GM12892 (cell line): ENCODE measurements at places on chromosomes 13 and 19.

GRCh38 chr19:6091771-6092291 lies 18.5 kb downstream of the RFX2 start:
- no peak for DNase-seq

DNA sequence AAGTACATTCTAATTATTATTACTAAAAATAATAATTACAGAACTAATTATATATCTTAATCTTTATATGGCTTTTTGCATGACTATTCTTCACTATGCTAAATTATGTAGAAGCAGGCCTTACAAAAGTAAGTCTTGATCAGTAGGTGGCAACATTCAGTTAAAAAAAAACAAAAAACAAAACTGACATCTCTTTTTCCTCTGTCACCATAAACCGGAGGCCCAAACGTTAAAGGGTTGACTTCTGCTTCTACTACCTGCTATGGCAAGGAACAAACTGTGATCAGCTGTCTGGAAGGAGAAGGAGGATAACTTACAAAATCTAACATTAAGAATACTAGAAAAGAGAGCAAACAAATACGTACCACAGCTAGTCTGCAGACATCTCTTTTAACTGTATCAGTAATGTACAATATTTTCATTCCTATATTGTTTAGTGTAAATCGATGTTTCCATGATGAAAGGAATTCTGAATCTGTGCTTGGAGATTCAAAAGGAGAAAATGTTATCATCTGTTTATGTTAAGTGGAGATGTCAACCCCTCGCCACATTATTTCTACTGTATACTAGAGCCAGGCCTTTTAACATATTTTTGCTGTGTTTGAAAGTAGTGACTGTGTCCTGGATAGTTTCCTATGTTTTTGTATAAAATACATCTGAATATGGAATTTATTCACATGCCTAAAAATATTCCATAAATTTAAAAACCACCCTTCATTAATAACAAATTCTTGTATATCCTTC lies 1525.4 kb downstream of the SLITRK1 start:
- no peak for DNase-seq

- no peak for DNase-seq
These were observed 20.2 kb downstream of the DNAJC3 start for GRCh38 chr13:95697052-95697680.

GRCh38 chr13:75220861-75221260 lies 261.1 kb downstream of the TBC1D4 start:
- DNase-seq = no peak

DNA sequence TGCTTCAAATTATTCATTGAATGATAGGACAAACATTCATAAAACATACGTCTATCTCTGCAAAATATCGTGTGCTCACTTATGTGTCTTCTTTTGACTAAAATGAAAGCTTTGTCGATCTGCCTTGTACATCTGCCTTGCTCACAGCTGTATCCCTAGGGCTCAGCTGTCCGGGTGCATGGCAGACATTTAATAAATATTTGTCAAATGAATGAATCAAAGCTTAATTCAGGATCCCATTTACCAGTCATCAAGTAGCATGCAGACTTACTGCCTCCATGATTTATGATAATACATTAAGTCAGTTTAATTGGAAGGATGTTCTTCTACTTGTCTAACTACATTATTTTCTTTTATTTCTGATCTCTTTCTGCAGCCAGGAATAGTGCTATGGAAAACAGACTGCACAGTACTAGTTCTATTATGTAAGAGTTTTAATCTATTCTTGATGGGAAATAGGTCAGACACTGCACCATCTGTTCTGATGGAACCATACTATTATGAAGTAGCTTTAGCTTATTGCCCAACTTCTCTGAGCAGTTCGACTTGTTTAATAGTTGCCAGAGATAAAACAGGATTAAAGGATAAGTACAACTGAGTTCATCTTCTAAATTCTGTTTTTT lies 13.2 kb downstream of the SLC46A3 start:
- DNase-seq = no peak

DNA sequence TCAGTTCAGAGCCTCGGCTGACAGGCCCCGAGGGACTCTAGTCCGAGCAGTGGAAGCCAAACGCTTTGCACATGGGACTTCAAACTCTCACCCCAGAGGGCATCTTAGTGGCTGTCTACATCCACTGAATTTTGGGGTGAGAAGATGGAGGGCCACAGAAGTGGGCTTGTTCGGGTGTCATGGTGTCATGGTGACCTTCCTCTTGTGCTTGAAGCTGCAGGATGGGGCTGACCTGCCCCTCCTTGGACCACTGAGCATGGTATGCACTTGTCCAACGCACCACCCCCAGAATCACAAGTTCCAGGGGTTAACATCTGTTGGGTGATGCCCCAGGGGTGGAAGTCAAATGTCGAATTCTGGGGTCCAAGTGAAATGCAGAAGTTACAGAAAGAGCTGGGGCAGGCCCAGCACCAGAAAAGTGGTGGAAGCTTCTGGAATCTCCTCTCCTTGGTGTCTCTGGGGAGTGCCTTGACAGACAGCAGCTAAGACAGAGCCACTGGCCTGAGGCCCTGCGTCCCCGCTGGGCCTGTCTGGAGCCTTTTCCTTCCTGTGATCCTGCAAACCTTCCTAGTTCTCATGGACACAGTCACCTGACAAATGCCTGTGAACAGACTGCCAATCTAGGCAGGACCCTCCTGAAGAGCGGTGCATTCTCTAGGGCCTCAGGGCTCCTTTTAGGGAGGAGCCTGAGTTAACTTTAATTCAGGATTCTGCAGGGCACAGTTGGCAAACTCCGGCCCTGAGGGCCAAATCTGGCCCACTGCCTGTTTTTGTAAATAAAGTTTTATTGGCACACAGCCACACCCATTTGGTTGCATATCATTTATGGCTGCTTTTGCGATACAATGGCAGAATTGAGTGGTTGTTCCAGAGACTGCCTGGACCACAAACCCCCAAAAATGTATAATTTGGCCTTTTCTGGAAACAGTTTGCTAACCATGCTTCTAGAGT lies 65.1 kb upstream of the RANBP3 start:
- DNase-seq = no peak
